ENCODE measurements at places on chromosomes 1 and 21. TPM values are rescaled to one million over a fixed set of nuclear protein-coding genes. Genes with fewer than 3 reads are reported as not detected.

KCNJ9 gene
- total RNA-seq, result not detected

LRRC3 gene
- 2.4 TPM for total RNA-seq

CHI3L1 gene
- not detected for total RNA-seq

CFAP45 gene
- 0.46 TPM for total RNA-seq

HPCA gene
- 0.25 TPM for total RNA-seq

TRIM17 gene
- total RNA-seq, result not detected

SLAMF9 gene
- 0.45 TPM for total RNA-seq

BRINP3 gene
- total RNA-seq, result not detected

SYT6 gene
- 0.61 TPM for total RNA-seq

RGS18 gene
- not detected for total RNA-seq

TAF5L gene
- 24.9 TPM for total RNA-seq

SRGAP2C gene
- total RNA-seq, result 12.0 TPM

KCNA3 gene
- total RNA-seq, result not detected

SLC16A4 gene
- 33.4 TPM for total RNA-seq

KLHDC9 gene
- total RNA-seq, result 2.2 TPM

APP gene
- total RNA-seq, result 284 TPM

S1PR1 gene
- total RNA-seq, result 0.07 TPM

NGF gene
- 2.2 TPM for total RNA-seq

OR10J1 gene
- not detected for total RNA-seq

GBP7 gene
- total RNA-seq, result not detected

FAM72C gene
- total RNA-seq, result 6.9 TPM

FRRS1 gene
- 2.2 TPM for total RNA-seq

DIRAS3 gene
- 0.98 TPM for total RNA-seq

BGLAP gene
- not detected for total RNA-seq

UBAP2L gene
- 110 TPM for total RNA-seq

FLG2 gene
- not detected for total RNA-seq

KCNC4 gene
- total RNA-seq, result 2.4 TPM

OR10Z1 gene
- total RNA-seq, result not detected

Measured in A549 treated with ZK216348 at 1 μM for 4 hours (cell line).